Right lung (tissue), 10 donors: ENCODE measurements at places on chromosomes 2 and 18. TPM values are rescaled to one million over a fixed set of nuclear protein-coding genes. Genes with fewer than 3 reads are reported as not detected.

DNA sequence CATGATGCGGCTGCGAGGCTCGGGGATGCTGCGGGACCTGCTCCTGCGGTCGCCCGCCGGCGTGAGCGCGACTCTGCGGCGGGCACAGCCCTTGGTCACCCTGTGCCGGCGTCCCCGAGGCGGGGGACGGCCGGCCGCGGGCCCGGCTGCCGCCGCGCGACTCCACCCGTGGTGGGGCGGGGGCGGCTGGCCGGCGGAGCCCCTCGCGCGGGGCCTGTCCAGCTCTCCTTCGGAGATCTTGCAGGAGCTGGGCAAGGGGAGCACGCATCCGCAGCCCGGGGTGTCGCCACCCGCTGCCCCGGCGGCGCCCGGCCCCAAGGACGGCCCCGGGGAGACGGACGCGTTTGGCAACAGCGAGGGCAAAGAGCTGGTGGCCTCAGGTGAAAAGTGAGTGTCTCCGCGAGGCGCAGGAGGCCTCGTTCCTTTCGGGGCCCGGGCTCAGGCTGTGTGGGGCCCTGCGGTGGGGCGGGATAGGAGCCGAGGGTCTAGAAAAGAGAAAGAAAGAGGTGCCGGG lies 520 bp downstream of the GLS start:
- no peak for DNase-seq

- DNase-seq, result no peak
Measured at GRCh38 chr2:132782176-132782783, 112.3 kb upstream of the LYPD1 start.

- DNase-seq, result no peak
Measured at GRCh38 chr2:36859366-36859792, 107.0 kb downstream of the STRN start.

- DNase-seq, result no peak
Measured at GRCh38 chr2:225002656-225003045, 39.6 kb downstream of the DOCK10 start.

- no peak for DNase-seq
Measured at GRCh38 chr2:229489016-229489415, 217.9 kb upstream of the PID1 start.

DNA sequence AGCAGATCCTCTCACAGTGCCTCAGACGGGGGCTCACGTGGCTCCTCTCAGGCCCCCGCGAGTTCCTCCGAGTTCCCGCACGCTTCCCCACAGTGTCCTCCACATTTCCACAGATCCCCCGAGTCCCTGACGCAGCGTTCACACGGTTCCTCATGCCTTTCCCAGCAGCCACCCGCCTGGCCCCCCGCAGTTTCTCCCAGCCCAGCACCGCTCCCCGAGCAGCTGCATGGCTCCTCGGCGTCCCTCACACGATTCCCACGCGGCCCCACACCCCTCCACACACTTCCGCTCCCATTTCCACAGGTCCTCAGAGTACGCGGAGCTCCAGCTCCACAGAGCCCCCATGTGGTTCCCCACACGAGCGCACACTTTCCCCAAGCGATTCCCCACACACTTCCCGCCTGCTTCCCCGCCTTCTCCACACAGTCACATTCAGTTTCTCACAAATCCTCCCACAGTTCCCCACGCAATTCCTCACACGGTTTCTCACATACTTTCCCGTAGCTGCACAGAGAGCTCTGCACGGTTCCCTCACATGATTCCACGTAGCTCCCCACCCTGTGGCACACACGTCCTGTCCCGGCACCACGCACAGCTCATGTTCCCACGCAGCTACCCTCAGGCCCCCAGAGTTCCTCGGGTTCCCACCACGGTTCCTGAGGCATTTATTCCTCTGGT lies 39.9 kb downstream of the KIF1A start:
- DNase-seq, result no peak

- DNase-seq, result peak; percentile 17
Measured at GRCh38 chr2:52220393-52220792, 1188.5 kb upstream of the NRXN1 start.

GRCh38 chr2:196249860-196250259 lies 78.5 kb upstream of the STK17B start:
- DNase-seq, result no peak

DNA sequence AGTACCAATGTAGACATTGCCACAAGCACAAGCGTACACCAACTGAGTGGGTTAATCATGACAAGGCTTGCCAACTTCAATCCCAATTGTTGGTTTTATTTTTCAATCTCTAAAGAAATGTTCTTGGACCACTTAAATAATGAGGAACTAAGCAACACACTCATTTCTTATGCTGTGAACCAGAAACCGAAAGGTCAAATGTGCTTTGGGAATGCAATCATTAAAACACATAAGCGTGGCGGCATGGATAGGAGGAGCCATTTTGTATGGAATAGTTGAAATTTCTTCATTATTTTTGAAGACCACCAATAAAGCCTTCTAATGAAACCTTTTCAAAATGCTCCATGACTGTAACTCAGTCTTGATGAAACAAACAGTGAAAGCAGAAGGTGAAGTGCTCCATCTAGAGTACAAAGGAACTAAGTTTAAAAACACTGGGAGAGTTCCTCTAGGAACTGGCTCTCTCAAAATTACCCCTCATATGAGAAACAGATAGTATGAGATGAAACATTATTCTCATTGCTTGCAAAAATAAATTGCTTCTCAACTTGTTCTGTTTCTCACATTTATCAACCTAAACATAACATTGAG lies 113.2 kb upstream of the CHST9 start:
- DNase-seq, result peak; percentile 4

GRCh38 chr18:21183670-21184069 lies 58.4 kb upstream of the GREB1L start:
- no peak for DNase-seq

- no peak for DNase-seq
Measured at GRCh38 chr2:199680482-199680881, 170.5 kb downstream of the FTCDNL1 start.

DNA sequence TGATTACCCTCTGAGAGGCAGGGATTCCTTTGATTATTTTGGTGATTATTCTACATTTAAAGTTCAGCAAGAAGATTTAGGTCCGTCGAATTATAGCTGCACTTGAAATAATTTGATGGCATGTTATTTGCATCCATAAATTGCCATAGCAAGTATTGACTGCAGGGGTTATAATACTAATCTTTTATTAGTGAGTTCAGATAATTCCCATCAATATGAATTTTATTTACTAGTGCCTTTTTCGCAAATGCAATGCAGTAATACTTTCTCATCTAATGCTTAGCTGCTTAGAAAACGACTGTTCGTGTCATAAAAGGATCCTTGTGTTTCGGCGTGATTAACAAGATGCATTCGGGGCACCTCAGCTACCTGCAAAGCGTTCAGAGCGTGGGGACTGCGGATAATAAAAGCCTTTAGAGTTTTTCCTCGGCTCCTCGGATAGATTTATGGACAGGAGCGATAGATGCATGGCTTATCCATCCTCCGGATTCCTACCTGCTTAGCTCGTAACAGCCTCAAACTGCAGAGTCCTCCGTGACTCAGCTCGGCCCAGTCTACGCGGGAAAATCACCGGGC lies 2.5 kb upstream of the GBX2 start:
- no peak for DNase-seq

DNA sequence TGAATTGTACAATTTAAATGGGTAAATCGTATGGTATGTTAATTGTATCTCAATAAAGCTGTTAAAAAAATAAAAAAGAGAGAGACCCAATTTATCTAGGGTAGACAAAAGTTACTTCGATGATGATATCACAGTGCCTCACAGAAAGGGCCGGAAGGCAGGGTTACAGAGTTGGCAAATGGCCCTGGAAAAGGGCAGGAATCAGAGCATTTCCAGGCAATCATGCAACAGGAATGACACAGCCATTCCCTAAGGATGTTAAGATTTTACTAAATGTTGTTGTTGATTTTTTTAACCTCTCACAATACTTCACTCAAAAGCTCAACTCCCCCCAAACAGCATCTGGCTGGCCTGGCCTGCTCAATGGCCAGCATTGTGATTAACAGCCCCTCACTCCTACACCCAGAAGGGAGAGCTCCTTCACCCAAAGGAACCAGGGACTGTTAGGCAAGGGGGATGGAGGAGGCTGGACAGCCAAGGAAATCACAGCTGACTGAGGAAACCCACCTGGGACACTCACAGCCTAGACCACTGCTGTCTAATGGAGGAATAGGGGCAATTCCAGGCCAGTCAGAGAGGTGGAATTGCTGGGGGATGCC lies 7.7 kb upstream of the SP100 start:
- DNase-seq, result no peak

DNA sequence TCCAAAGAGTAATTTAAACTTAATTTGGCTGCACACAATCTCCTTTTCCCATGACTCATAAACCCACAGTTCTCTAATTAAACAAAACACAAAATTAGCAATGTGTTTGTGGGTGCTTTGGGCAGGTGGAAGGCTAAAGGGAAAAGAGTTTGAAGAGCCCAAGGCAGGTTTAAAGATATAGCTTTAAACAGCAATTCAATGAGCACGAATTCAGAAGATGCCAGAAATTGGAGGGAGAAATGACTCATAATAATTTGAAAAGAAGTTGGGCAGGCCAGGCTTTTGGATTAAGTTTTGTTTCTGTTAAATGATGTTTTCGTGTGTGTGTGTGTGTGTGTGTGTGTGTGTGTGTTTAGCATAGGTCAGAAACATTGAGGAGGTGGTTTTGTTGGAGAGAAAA lies 594.8 kb upstream of the ZEB2 start:
- no peak for DNase-seq

GRCh38 chr2:164479460-164479859 lies 141.8 kb downstream of the GRB14 start:
- peak; percentile 17 for DNase-seq

- DNase-seq, result no peak
Measured at GRCh38 chr18:58882044-58882443, 17.4 kb downstream of the ZNF532 start.

DNA sequence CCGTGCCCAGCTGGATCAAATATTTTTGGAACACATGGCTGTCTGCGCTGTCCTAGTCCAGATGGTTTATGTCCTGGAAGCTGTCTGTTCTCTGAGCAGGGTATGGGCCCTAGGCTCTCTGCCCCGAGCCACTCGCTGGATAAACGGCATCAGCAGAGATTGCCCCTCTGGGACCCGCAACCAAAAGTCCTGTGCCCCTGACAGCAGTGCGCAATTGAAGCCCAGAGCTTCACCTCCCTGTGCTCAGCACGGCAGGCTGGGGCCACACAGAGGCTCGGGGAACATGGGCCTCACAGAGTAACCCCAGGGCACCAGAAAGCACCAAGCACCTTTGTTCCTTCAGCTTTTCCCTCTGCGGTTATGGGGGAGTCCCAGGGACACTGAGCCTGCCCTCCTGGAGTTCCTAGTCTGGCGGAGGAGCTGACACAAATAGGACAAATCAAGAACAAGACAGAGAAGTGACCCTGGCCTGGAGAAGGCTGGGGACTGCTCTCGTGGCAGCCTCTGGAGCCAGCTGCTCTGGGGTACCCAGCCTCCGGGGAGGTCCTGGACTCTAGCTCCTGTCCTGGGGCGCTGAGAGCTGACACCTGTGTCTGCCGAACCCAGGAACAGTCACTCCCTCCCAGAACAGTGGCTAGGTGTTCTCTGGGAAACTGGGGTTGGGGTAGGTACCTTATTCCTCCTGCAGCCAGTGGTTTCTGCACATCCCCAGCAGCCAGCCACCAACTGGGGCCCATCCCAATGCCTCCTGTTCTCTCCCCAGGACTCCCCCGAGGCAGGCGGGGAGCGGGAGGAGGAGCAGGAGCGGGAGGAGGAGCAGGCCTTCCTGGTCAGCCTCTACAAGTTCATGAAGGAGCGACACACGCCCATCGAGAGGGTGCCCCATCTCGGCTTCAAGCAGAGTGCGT lies 12.3 kb downstream of the ARID5A start:
- no peak for DNase-seq

DNA sequence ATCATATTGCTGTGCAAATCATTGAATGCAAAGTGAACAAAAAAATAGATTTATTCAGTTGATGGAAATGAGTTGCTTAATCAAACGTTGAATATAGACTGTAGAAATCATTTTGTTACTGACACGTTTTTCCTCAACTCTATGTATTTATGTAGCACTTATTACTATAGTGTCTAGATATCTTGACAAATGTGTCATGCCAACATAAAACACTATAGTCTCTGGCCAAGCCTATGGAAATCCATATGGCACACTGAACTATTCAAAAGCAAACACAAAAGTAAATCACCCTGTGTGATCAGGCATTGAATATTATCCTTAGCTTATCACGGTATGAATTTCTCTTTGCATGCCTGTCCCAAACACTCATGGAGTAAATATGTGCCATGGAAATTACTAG lies 131.3 kb downstream of the ZNF804A start:
- no peak for DNase-seq

The POTEC gene
- polyA plus RNA-seq, result not detected

The CRYGC gene
- not detected for polyA plus RNA-seq

The SYT4 gene
- polyA plus RNA-seq, result 1.3 TPM

The LCLAT1 gene
- polyA plus RNA-seq, result 12.7 TPM

The STPG4 gene
- polyA plus RNA-seq, result 0.73 TPM

The EVX2 gene
- polyA plus RNA-seq, result 0.03 TPM
